ENCODE measurements at places on chromosomes 11 and 22.

- no peak for DNase-seq
Observed at GRCh38 chr22:38942702-38943101, 14.7 kb upstream of the APOBEC3A start.

DNA sequence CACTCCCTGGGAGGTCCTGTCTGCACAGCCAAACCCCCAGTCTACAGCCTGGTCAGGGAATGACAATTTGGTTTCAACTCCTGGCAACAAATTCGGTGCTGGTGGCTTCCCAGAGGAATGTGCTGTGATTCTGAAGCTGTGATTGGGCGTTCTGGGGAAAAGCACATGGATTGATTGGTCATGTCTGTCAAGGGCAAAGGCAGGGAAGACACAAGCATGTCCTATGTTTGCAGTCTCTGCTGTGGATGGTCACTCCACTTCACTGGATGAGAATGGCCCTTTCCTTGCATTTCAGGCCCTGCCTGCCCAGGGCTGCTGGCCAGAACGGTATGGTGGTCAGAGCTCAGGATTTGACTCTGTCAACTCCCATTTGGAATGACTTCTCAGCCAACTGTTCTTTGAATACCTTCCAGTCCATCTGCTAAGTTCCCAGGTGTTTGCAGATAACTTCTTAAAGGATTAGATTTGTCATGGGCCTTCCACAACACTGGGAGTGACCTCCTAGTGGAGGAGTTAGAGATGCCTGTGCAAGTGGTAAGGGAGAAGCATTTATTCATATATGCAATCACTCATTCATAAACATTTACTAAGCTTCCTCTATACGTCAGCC lies 42.7 kb downstream of the SGSM1 start:
- no peak for DNase-seq

DNA sequence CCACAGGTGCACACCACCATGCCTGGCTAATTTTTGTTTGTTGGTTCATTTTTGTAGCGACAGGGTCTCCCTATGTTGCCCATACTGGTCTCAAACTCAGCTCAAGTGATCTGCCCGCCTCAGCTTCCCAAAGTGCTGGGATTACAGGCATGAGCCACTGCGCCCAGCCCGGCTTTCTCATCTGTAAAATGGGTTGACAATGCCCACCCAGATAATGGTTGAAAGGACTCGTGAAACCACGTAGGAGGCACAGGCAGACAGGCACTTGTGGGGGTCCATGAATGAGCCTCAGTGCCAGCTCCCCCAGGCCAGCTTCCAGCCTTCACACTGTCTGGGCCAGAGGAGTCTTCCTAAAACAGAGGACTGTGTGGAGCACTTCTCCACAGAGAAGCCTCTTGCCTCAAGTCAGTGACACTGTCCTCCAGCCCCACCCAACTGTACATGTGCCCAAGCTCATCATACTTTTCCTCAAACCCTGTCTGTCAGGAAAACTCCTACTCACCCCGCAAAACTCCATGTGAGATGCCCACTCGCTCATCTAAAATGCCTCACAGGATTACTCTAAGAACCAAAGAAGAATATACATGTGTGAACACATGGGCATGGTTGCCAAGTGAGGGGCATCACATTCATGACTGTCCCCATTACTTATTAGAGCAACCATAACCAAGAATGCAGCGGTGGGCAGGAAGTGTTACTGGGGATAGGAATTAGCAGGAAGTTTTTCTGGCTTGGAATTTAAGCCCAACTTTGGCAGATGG lies 32.1 kb upstream of the WNT7B start:
- no peak for DNase-seq

DNA sequence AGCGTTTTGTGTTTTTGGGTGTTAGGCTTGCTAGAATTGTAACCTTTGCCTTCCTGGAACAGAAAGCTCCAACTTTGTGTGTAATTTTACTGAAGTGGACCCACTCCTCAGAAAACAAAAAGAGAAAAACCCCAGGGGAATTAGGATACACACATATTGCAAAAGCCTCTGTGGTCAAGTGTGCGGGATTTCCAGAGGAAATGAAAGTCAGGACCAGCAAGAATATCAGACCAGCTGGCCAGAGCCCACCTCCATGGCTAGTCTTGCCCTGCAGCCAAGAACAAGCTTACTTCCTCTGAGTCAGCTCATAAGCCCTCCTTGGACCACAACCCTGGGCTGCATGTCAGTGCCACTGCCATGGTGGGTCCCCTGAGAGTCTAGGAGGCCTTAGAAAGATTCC lies 37.0 kb upstream of the FTH1 start:
- DNase-seq, result no peak

All from nephron progenitor cell (in vitro differentiated cells).